ENCODE measurements at places on chromosomes 16 and 17.

GRCh38 chr16:51637770-51638094 lies 486.7 kb upstream of the SALL1 start:
- no peak for DNase-seq

GRCh38 chr16:263182-263774 lies 12.5 kb downstream of the RGS11 start:
- DNase-seq, result no peak

DNA sequence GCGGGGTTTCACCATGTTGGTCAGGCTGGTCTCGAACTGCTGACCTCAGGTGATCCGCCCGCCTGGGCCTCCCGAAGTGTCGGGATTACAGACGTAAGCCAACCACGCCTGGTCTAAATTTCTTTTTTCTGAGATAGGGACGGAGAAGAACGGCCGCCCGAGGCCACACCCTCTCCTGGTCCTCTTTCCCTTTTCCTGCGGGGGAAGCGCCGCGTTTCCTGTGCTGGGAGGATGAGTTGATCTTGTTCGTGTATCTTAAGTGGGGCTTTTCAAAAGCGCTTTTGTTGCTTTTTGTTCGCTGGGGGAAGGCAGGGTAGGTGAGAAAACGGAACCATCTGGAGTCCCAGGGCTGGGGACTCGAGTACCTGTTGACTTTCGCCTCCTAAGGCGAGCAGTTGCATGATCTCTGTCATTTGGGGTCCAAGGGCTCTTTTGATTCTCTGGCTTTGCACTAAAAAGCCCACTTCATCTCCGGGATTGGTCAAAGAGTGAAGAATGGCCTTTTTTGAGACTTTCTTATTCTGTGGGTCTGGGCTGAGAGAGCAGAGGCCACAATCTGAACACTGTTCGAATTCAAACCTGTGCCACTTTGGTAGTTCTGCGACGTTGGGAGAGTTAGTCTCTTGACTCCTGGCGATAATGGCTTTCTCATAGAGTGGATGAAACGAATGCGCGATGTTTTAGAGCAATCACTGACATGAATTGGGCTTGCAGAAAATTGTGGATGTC lies 1.3 kb downstream of the FUS start:
- DNase-seq, result no peak

GRCh38 chr17:20278805-20279204 lies 188.5 kb downstream of the LGALS9B start:
- no peak for DNase-seq

DNA sequence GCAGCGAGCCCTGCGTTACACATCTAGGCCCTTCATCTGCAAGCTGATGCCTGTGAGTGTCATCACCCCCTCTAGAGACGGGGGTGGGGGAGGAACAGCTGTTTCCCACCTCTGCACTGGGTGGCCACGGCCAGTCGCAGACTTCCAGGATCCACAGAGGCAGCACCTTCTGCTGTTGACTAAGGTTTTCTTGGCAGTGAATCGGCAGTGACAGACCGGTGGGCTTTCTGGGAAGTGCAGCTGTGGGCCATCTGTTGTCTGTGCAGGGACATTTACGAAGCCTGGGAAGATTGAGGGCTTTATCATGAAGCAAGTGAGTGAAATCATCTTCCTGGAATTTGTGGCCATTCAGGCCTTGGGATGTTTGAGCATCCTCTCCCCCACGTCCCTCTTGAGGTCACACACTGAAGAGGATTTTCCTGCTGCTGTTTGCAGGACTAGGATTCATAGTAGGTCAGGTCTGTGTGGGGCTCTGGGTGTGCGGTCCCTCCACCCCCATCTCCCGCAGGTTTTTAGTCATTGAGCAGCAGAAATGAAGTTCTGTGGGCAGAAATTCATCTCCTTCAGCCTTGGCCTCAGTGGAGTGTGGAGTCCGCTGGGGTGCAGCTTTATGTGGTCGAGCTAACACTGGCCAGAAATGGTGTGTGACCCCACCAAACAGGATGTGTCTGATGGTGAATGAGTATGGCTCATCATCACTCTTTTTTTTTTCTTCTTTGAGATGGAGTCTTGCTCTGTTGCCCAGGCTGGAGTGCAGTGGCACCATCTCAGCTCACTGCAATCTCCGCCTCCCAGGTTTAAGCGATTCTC lies 12.0 kb downstream of the PGS1 start:
- no peak for DNase-seq

DNA sequence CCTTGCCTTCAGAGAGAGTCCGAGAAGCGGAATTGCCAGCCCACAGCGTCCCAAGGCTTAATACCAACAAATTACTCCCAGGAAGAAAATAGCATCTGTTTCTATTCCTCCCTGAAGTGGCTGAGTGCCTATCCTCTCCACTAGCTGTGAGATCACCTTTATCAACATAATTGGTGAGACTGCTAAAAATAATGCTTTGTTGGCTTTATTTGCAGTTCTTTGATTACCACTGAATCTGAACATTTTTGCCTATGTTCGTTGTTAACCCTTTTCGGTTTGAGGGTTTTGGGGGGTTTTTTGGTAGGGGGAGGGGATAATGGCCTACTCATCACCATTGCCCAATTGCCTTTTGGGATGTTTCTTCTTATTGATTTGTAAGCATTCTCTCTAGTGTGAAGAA lies 31.0 kb downstream of the MMP15 start:
- DNase-seq, result no peak

GRCh38 chr16:8032406-8032805 lies 557.9 kb downstream of the TMEM114 start:
- no peak for DNase-seq

DNA sequence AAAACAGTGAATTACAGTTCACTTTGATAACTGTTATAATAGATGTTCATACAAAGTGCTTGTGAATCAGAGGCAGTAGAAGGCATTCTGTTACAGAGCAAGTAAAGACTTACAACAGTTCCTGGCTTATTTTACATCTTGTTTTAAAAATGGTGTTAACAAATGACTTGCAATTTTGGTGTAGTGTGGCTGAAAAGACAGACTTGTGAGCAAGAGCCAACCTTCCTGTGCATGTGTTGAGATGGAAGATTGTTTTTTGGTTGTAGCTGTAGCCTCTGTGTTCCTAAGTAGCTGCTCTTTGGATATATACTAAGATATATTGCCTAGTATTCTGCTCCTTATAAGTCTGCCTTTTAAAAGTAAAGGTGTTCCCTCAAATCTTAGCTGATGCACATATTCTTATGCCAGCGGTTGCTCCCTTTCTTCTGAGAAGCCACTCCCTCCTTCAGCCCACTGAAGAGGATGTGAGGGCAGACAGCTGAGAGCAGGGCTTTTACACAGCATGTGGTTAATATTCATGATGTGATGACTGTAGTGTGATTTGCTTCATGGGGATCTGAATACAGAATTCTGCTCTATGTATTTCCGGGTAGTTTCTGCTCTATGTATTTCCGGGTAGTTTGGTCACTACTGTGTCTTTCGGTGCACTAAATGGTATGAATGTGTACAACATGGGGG lies 182.3 kb downstream of the PHKB start:
- no peak for DNase-seq

GRCh38 chr16:71848622-71849021 lies 2.8 kb downstream of the ATXN1L start:
- no peak for DNase-seq

- no peak for DNase-seq
Measured at GRCh38 chr17:8611619-8612298, 18.8 kb downstream of the MYH10 start.

DNA sequence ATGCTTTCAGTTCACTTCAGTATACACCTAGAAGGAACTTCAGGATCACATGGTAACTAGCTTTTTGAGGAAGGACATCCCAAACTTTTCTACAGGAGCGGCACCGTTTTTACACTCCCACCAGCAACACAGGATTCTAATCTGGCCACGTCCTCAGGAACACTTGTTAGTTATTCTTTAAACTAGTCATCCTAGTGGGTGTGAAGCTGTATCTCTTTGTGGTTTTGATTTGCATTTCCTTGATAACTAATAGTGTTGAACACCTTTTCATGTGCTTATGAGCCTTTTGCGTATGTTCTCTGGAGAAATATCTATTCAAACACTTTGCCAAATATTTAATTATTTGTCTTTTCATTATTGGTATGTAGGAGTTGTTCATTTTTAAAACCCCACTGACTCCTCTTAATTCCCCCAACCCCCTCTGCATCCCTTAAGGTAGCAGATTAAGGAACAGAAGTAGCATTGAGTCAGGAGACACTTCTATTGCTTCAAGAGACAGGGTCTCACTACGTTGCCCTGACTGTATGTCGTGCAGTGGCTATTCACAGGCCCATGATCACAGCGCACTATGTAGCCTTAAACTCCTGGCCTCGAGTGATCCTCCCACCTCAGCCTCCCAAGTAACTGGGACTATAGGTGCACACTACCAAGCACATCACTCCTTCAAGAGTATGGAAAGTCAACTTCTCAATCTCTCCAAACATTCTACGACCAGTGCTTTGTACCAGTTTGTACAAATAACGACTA lies 25.4 kb downstream of the YWHAE start:
- no peak for DNase-seq

GRCh38 chr17:67747681-67748235 lies 30.0 kb downstream of the NOL11 start:
- no peak for DNase-seq

DNA sequence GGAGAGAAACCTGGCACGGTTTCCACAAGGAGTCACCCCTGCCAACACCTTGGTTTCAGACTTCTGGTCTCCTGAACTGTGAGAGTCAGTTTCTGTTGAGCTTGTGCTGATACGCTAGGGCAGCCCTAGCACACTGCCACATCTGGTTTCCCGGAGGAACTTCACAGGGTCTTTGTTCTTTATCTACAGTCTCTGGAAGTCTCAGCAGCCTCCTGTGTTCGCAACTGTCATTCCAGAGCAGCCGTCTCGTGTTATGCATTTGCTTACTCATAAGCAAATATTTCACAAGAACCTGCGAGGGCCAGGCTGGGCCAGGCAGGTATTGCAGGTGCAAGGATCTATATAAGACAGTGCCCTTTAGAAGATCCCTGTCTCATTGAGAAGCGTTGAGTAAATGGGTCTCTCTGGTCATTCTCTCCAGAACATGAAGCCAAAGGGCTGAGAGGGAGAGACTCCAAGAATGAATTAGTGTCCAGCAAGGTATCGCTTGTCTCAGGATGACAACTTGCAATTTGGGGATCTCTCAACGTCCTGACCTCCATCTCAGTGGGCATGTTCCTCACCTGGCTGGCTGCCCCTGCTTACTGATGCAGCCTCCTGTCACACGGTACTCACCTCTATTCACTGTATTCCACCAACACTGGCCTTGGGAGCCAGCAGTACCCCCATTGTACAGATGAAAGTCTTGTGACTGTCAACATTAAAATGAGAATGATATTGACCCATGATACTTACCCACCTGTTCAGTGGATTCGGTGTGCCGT lies 141.2 kb downstream of the WWOX start:
- no peak for DNase-seq

- DNase-seq, result no peak
Measured at GRCh38 chr17:19328441-19329061, 34.0 kb downstream of the B9D1 start.

- no peak for DNase-seq
Measured at GRCh38 chr17:82668024-82668630, 19.9 kb upstream of the WDR45B start.

DNA sequence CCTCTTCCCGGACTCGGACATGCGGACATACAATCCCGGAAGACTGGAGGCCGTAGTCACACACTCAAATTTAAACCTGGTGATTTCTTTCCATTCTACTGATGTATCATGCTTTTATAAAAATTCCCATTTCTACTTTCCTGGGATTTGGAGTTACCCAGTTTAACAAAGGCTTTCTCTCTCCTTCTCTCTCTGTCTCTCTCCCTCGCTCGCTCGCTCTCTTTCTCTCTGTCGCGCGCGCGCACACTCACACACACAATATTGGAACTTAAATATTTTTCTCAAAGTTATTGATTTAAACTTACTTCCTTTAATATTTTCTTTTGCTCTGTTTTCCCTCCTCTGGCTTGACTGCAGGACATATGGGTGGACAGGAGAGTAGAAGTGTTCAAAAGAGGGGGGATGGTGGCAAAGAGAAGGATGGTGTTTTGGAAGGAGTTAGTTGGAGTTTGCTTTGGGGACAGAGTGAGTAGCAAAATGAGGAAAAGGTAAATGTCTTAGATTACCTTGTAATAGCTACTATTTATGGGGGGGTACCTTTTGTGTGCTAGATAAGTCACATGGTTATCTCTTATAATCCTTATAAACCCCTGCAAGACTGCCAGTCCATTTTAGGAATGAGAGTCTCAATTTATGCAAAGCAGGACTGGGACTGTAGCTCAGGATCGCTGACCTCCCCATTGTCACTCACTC lies 878 bp upstream of the TRIM25 start:
- no peak for DNase-seq

- no peak for DNase-seq
Measured at GRCh38 chr17:7355053-7355452, at the start of gene TMEM95. TMEM95 (plus strand) TSS chr17:7355156; CDS start chr17:7355205, 49 bp downstream.

GRCh38 chr17:74430706-74431567 lies 951 bp upstream of the GPRC5C start:
- DNase-seq, result no peak

GRCh38 chr17:43570518-43570928 lies 24.4 kb upstream of the ETV4 start:
- DNase-seq, result no peak

GRCh38 chr17:45103269-45103795 lies 29.0 kb downstream of the PLCD3 start:
- no peak for DNase-seq

DNA sequence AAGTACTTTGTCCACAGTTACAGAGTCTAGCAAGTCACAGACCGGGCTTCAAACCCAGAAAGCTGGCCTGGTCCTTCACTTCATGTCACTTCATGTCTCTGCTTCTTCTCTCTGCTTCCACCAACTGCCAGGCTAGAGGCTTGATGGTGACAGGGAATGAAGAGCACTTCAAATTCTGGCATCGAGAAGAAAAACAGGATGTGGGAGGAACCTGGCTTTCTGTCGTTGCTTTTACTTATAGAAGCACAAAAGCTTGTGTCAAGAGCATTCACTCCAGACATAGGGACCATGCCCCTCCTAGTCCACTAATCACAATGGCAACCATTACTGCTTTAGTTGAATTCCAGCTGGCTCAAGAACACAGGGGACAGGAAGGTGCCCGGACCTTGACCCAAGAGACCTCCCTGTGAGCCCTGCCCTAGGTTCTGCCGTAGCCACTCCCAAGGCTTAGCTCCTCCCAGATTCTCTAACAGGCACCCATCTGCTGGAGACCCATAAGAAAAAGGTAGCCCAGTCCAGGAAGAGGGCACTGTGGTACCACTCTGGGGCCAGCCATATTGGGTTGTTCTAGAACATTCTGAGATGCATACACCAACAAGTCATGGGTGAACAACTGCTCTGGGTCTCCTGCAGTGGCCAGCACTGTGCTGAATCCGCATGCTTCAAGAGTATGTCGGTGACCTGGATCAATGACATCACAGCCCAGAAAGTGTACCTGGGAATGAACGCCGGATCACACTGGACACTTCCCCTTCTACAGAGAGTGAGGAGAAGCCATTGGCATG lies 181.8 kb downstream of the C16orf95 start:
- DNase-seq, result no peak

GRCh38 chr17:61338000-61338798 lies 61.4 kb upstream of the TBX2 start:
- no peak for DNase-seq
